ENCODE measurements at places on chromosomes 7 and 10.

DNA sequence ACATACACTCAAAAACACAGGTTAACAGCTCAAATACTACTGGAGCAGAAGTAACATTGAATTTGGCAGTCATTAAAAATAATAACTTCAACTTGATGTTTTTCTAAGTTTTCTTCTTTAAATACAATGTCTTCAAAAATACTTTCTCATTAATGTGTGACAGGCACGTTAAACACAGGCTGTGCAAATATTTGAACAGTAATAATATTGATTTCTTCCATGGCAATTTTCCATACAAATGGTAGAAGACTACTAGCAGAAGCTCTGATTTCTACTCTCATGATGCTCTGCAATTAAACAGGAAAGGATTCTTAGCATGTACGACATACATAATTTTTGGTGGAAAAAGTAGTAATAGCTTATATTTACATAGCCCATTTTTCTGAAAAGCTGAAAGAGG lies 47.4 kb downstream of the NRP1 start:
- no peak for ATAC-seq

DNA sequence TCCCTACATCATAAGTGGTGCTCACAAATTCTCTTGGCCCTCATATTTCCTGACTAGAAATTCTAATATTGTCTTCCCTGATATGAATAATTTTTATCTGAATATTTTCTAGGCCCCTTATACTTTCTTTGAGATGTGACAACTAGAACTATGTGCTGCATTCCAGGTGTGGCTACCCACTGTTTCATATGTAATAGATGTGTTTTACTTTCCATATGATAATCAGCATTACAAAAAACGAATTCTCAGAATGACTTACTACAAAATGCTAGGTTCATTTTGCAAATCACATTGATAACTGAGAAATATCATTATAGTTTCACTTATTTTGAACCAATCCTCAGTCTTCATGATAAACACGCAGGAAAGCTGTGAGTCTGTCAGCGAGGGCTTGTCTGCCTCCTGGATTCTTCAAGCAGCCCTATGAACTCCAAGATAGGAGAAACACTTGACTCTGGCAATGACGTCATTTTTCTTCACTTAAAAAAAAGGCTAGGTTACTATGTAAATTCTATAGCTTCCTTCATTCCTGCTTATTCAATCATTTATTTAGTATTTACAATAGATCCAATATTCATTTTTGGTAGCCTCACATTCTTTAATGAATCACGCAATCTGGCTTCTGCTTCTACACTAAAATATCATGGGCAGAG lies 4.6 kb downstream of the WEE2 start:
- no peak for ATAC-seq

DNA sequence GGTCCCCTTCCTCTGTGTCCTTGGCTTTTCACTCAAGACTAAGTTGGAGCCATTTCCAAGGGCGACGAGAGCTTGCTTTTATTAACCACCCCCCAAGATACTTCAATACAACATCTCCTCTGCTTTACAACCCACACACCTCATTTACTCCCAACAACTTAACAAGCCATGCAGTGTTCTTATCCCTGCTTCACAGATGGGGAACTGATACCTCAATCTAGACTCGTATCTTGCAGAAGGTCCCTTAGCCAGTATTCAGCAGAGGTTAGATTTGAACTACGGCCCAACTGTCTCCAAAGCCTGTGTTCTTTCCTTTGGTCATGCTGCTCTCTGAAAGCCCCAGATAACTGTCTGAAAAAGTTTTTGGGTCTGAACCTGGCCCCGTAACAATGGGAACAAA lies 444.8 kb downstream of the GRID1 start:
- ATAC-seq = no peak

GRCh38 chr10:63595072-63595471 lies 73.9 kb downstream of the REEP3 start:
- no peak for ATAC-seq

- no peak for ATAC-seq
These were observed 84.7 kb downstream of the SEM1 start for GRCh38 chr7:96624954-96625353.

DNA sequence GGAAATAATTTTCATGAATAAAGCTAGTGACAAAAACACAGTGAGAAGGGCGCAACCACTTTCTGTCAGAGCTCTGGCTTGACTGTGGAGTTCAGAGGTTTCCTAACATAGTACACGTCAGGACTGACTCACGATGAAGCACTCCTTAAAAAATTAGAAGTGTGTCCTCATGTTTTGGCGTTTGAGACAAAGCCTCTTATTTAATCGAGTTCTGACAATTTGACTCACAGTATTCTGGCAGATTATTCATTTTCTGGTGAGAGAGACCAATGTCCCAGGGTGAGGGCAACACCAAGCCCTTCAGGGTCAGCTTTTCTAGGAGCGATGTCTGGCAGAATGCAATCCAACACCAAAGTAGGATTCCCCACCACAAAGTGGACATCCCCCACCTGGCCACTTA lies 108.7 kb downstream of the DIP2C start:
- ATAC-seq = peak; percentile 90

DNA sequence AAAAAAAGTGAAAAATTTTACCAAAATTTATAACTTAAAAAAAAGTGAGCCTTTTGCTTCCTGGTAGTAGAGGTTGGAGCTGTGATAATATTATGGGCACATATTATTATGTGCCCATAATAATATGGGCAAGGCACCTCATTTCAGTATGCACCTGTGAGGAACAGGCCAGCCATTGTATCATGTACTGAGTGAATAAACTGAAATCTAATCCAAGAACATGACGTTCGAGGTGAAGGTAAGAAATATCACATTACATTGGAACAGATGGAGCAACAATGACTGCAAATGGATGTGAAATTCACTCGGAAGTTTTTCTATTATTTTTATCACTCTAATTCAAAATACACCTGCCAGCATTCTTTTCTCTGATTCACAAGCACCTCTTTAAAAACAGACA lies 216.0 kb downstream of the KLF6 start:
- ATAC-seq = no peak

DNA sequence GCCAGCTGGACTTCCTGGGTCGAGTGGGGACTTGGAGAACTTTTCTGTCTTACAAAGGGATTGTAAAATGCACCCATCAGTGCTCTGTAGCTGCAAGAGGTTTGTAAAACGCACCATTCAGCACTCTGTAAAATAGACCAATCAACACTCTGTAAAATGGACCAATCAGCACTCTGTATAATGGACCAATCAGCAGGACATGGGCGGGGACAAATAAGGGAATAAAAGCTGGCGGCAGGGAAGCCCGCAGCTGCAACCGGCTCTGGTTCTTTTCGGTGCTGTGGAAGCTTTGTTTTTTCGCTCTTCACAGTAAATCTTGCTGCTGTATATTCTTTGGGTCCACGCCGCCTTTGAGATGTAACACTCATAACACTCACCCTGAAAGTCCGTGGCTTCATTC lies 151.9 kb downstream of the GALNT17 start:
- no peak for ATAC-seq

- ATAC-seq = peak; percentile 40
These were observed 389.0 kb upstream of the PODXL start for GRCh38 chr7:131945313-131945911.

GRCh38 chr7:5662828-5663227 lies 118.6 kb downstream of the RNF216 start:
- no peak for ATAC-seq

GRCh38 chr7:37211097-37211880 lies 237.4 kb downstream of the ELMO1 start:
- ATAC-seq = peak; percentile 85

DNA sequence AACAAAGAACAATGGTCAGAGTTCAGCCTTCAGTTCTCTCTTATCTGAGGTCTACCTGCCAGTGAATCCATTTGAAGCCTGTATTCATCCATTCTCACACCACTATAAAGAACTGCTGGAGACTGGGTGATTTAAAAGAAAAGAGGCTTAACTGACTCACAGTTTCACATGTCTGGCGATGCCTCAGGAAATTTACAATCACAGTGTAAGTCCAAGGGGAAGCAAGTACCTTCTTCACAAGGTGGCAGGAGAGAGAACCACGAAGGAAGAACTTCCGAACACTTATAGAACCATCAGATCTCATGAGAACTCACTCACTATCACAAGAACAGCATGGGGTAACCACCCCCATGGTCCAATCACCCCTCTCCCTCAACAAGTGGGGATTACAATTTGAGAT lies 33.0 kb upstream of the SLC25A13 start:
- ATAC-seq = no peak

GRCh38 chr7:48525736-48526732 lies 354.8 kb downstream of the ABCA13 start:
- no peak for ATAC-seq

- no peak for ATAC-seq
These were observed 298.2 kb downstream of the FRMD4A start for GRCh38 chr10:14032406-14032998.

DNA sequence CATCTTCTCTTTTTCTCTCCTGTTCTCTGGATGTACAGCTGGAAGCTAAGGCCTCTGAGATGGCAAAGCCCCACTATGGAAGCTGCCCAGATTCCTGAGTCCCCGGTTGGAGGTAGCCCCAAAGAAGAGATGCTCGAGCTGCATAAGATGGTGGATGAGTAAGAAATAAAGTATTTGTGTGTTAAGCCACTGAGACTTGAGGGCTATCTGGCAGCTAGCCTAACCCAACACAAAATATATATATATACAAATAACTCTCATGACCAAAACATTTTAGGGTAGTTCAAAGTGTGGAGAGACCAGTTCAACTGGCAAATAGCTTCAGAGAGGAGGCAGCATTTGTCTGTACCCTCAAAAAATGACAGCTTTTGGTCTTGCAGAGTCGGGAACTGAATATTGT lies 72.4 kb upstream of the PDE1C start:
- ATAC-seq = no peak

DNA sequence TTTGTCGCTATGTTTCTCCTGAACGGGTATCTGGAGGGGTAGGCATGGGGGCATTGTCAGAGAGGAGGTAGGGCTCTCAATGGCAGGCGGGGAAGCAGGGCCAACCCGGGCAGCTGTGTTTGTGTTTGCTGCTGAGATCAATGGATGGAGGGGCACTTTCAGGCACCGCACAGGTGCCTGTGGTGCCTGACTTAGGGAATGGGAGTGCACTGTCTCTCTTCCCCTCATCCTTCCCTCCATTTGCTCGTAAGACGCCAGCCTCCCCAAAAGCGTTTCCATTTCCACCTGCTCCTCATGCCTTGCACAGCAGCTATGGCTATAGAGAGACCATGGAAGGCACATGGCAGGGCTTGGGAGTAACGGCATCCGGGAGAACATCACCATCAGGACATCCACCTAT lies 615.9 kb upstream of the FOXK1 start:
- no peak for ATAC-seq

DNA sequence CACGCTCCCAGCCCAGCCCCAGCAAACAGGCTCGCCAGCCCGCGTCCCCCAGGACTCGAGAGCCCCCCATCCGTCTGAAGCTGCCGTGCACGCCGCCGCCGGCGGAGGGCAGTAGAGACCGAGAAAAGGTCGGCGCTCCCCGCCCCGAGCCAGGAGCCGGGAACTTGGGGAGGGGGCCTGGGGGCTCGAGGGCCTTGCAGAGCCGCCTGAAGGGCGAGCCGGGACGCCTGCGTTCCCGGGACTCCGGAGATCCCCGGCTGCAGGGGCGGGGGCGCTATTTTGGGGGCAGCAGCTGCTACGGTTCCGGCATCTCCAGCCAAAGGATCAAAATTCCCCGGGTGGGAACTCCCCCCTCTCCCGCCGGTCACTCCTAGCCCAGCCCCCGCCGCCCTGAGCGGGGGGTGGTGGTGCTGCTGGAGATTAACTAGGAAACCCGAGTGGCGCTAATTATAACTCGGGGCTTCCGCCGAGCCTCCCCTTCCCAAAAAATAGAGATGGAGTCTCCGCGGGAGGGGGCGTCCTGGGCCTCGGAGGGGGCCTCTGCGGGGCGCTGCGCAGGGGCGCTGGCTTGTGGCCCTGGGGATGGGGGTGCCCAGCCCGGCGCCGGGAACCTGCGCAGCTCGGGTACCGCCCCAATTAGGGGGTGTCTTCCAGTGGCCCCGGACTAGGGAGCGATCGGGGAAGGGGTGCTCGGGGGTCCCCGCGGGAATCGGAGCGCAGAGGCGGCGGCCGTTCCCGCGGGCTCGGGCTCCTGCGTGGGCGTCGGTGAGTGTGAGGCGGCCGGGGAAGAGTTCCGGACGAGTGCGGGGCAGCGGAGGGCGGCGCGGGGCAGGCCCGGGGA lies 608 bp downstream of the ACHE start:
- ATAC-seq = no peak

DNA sequence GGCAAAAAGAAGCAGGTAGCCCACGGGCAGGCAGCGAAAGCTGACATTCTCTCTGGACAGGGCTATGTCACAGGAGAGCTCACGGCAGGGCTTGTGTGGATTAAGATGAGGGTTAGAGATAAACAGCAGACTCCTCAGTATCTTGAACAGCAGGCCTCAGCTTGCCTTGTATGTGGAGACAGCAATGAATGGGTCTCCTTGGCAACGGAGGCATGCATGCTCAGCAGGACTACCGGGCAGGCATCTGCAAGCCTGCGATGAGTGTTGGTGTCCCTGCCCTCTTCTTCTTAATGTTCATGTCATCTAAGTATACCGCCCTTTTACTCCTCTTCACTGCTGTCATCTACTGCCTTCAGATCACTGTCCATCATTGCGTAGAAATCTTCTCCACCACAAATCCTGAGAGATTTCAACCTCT lies 81.9 kb upstream of the C1GALT1 start:
- ATAC-seq = no peak

GRCh38 chr10:612696-613095 lies 76.8 kb downstream of the DIP2C start:
- peak; percentile 19 for ATAC-seq

DNA sequence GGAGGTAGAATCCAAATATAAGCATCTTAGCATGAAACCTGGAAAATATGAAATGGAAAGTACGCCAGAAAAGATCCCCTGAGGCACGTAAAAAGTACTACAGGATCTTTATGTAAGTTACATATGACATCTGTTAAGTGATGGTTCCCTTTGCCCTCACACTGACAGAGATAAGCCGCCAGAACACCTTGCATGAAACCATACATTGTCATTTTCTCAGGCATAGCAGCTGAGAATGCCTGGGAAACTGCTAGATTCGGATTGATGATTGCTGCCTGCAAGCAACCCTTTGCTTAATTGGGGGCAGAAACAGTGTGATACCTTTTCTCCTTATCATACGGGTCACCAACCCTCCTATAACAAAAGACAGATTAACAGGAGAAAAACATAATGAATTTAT lies 826.6 kb upstream of the LRRN3 start:
- no peak for ATAC-seq

GRCh38 chr10:77240706-77241349 lies 396.8 kb downstream of the KCNMA1 start:
- ATAC-seq = no peak

GRCh38 chr7:34831436-34831835 lies 173.4 kb downstream of the NPSR1 start:
- no peak for ATAC-seq

DNA sequence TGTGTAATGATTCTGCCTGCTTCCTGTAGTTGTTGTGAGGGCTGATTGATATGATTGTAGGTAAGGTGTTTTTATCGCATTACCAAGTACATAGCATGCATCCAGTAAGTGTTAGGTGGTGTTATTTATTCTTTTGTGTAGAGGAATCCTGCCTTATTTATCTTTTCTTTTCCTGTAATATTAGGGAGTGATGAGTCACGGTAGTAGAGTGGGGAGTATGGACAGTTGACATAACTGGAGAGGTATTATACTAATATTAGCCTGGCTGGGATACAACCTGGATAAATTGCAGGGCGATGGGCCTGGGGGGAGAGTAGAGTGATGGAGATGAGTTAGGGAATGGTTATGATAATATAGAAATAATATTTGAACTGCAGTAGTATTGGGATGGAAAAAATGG lies 9.8 kb downstream of the SDK1 start:
- ATAC-seq = no peak
